Activated T-cell treated with anti-CD3 and anti-CD28 coated beads for 1 hour (primary cell): ENCODE measurements at places on chromosomes 5 and 9.

- DNase-seq = no peak
Measured at GRCh38 chr5:145697251-145697990, 137.7 kb downstream of the PRELID2 start.

- DNase-seq = no peak
Measured at GRCh38 chr5:21776466-21776865, 1076.7 kb downstream of the CDH12 start.

DNA sequence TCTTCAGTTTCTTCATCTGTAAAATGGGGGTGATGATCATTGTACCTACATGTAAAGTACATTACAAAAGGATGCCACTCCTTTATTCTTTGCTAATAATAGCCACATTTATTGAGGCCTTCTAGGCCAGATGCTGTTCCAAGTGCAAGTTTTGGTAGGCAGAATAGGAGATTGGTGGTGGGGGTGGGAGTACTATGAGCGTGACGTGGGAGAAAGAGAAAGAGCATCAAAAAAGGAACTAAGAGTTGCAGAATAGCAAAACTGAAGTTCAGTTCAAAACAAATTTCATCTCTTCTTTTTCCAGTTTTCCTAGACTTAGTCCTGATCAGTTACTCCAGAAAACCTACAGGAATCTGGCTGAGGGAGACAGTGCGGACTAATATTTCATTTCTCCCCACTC, 174.1 kb downstream of the SNX18 start:
- no peak for DNase-seq

GRCh38 chr5:36369219-36369690, 67.6 kb upstream of the RANBP3L start:
- no peak for DNase-seq

GRCh38 chr5:145937432-145938250, 1.3 kb downstream of the SH3RF2 start:
- DNase-seq = no peak

- DNase-seq = no peak
Measured at GRCh38 chr5:360257-361027, 38.9 kb downstream of the AHRR start.

DNA sequence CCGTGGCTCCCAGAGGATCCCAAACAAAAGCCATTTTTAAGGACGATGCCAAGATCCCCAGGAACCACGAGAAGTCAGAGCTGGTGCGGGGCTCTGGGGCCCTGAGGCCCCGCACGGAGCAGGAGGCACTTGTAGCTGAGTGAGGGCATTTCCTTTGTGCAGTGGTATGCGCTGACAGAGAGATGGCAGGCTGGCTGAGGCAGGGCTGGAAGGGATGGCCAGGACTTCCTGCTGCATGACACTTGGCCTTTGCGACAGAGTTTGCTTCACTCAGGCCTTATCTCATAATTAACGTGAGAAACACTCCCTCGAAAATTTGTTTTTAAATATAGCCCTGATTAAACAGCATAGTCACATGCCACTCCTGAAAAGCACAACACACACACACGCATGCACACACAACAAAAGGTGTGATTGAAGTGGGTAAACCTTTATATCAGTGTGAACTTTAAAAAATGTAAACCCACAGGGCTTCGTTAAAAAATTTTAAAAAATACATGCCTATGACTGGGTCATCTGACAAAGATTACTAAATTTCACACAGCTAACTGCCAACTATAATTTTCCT, 536.6 kb downstream of the PDE4D start:
- no peak for DNase-seq

DNA sequence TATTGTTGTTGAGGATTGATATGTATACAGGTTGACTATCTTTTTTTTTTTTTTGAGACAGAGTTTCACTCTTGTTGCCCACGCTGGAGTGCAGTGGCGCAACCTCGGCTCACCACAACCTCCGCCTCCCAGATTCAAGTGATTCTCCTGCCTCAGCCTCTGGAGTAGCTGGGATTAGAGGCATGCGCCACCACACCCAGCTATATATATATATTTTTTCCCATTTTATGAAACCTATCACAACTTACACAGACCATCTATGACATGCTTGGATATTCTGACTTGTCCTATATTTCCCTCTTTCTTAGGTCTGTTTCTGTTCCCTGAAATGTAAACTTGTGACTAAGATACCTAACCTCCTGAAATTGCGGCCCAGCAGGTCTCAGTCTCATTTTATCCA, 5.0 kb downstream of the CD14 start:
- DNase-seq = no peak

- DNase-seq = no peak
Measured at GRCh38 chr9:76180541-76180940, 213.7 kb downstream of the RFK start.

DNA sequence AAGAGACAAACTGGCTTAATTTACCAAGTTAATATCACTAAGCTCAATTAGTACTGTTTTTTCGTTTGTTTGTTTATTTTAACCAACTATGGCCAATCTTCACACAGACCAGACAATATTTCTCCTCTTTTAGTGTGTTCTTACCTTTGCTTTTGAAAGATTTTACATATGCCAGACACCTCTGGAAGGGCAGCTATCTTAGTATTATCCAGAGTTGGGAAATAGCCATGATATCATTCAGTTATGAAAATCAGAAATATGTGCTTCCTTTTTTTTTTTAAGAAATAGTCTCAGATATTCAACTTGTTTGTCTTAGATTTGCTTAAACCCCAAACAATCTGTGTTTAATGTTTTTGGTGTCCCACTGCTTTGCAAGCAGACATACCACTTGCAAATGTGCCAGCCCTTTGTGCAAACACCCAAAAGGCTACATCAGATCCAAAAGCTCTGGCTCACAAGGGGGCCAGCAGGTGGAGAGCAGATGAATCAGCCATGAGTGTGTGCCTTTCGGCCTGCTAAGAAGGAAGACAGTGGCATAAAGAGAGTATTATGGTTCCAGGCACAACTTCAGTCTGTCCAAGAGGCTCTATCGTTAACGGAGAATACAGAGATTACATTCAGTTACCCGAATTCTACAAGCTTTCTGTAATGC, 147.6 kb downstream of the EFNA5 start:
- no peak for DNase-seq

DNA sequence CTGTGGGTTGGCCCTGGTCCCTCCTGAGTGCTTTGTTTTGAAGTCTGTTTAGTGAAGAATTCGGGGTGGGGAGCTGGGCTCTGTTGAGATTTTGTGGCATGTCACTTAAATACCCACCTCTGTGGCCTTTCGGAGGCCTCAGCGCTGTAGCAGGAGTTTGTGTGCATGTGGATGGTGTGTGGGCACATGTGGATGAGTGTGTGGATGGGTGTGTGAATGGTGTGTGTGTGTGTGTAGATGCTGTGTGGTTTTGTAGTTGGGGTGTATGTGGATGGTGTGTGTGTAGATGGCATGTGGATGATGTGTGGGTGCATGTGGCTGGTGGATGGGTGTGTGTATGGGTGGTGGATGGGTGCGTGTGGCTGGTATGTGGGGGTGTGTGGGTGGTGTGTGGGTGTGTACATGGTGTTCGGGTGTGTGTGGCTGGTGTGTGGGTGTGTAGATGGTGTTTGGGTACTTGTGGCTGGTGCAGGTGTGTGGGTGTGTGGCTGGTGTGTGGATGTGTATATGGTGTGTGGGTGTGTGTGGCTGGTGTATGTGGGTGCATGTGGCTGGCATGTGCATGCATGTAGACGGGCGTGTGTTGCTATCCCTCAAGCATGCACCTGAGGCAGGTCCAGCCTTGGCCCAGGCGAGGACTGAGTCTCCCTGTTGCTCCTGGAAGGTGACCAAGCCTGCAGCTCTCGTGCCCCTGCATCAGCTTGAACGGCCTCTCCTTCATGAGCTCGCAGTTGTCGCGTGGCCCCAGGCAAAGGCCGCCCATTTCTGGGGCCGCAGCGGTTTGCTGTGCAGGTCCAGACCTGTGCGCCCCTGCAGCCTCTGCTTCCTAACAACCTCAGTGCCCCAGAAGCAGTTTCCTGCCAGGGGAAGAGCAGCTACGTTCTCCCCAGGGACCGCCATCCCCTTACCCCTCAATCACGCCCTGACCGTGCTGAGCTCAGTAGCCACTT, 54.0 kb upstream of the FCN2 start:
- DNase-seq = no peak

GRCh38 chr5:138472353-138472752, 7.1 kb downstream of the EGR1 start:
- DNase-seq = no peak

GRCh38 chr5:93649234-93649900, 66.3 kb downstream of the NR2F1 start:
- no peak for DNase-seq

DNA sequence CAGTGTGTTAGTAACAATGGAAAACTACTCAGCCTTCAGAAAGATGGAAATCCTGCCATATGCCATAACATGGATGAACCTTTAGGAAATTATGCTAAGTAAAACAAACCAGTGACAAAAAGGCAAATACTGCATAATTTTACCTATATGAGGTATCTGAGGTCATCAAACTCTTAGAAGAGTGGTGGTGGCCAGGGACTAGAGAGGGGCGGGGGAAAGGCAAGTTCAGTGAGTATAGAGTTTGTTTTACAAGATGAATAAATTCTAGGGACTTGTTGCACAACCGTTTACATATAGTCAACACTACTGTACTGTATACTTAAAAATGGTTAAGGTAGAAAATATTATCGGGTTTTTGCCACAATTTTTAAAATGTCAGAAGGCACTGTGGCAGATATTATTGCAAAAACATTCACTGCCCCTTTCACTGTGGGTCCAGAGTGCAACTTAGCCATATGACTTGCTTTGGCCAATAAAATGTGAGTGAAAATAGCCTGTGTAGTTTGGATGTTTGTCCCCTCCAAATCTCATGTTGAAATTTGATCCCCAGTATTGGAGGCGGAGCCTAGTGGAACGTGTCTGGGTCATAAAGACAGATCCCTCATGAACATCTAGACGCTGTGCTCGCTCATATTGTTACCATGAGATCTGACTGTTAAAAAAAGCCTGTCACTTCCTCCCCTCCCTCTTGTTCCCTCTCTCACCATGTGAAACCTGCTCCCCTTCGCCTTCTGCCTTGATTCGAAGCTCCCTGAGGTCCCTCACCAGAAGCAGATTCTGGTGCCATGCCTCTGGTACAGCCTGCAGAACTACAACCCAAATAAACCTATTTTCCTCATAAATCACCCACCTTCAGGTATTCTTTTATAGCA, 9.5 kb downstream of the ZNF367 start:
- DNase-seq = no peak
